Astrocyte (in vitro differentiated cells and primary cell): ENCODE measurements at places on chromosomes 3 and 15. TPM values are rescaled to one million over a fixed set of nuclear protein-coding genes. Genes with fewer than 3 reads are reported as not detected.

The SLC25A20 gene
- 25.0 and 27.3 TPM in 2 replicates for total RNA-seq

The LRTM1 gene
- not detected in 2 replicates for total RNA-seq

The DNAH12 gene
- 0.23 and 0.36 TPM in 2 replicates for total RNA-seq

The TMED3 gene
- total RNA-seq = 126 and 135 TPM in 2 replicates

The TP63 gene
- 0.94 and 1.1 TPM in 2 replicates for total RNA-seq
